D721Med (cell line): ENCODE measurements at places on chromosomes 11 and 22.

DNA sequence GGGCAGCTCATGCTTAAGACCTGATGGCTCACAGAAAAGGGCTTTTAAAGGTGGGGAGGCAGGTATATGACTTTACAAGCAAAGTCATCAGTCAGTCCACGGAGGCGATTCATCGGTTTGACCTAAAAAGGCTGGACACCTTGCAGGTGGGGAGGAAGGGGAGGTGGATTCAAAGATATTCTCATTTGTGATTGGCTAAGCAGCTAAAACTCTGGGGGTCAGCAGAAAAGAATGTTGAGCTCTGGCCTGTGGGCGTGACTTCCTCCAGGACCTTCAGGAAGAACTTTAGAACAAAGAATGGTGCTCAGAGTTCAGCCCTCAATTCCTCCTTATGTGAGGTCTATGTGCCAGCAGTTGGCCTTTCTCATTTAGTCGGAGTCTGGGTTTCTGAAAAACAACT is 78.3 kb upstream of the LMO1 start:
- DNase-seq: no peak

DNA sequence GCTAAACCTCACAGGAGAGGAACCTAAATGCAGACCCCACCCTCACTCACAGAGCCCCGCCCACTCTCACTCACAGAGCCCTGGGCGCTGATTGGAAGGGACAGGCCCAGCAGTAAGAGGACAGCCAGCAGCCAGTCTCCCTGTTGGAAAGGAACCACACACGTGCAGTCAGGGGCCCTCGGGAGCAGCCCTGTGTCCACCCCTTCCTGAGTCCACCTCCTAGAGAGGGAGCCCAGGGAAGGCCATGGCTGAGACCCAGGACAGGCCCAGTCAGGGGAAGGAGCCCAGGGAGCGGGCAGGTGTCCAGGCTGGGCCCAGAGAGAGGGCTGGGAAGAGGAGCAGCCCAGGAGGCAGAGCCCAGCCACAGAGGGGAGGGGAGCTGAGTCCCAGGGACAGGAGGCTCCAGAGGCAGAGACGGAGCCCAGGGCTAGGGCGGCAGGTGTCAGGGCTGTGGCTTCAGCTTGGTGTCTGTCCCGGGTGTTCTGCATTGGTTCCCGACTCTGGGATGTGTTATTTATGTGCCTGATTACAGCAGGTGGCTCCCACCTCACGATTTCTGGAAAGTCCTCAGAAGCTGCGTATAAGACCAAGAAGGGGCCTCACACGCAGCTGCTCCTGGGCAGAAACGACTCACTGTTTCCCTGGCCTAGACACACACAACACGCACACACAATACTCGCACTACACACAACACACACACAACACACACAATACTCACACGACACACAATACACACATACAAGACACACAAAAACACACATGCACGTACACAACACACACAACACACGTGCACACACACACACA is 9.0 kb upstream of the APOBEC3H start:
- no peak for DNase-seq

GRCh38 chr11:81174646-81175330 is 1558.9 kb downstream of the FAM181B start:
- no peak for DNase-seq

- no peak for DNase-seq
Observed at GRCh38 chr11:2466069-2466801, 21.4 kb downstream of the KCNQ1 start.

- no peak for DNase-seq
Observed at GRCh38 chr22:49487950-49488349, 339.7 kb downstream of the BRD1 start.

GRCh38 chr11:34926101-34926830 is 9.8 kb downstream of the PDHX start:
- DNase-seq: no peak

DNA sequence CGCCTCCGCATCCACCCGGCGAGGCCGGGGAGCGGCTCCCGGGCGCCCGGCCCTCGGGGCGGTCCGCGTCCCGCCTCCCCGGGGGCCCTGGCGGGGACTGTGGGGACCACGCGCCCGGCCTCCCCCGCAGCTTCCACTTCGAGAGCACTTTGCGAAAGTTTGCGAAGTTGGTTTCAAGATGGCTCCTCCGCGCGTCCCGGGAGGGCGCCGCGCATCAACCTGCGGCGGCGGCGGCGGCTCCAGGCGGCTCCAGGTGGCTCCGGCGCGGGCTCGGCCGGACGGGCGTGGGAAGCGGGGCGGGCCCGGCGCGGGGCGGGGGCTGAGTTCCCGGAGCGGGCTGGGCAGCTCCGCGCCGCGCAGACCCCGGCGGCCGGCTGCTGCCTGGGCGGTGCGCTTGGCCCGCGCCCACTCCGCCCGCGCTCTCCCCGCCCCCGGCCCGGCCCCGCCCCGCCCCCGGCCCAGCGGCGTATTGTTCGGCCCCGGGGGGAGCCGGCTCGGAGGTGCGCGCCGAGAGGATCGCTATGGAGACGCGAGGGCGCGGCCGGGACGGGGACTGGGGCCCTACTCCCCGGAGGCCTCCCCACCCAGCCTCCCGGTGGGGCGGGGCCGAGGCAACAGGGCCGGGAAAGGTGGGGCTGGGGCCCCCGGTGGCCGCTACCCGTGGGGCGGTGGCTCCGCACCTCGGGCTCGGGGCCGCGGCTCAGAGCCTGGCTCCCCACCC is at the start of gene CELSR1:
TSS of gene CELSR1 (minus strand) at position 396 of the 721 bp plus-strand sequence. CDS start 450 bp downstream, outside the sequence.
- no peak for DNase-seq

DNA sequence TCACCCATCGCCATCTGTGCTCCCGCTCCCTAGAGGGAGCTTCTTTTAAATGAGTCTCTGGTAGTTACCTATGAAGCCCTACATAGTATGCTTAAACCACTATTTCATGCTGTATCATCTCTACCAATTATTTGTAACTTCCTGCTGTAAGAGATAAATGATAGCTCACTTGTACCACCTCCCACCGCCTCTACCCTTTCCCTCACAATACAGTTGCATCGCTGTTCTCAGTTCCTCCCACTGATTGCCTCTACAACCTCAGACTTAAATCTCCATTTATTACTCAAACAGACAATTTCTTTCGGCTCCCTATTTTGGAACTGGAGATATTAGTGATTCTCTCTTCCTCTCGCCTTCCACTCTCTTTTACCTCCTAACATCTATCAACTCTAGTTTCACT is 222.9 kb upstream of the ZC3H12C start:
- DNase-seq: no peak

- no peak for DNase-seq
Observed at GRCh38 chr11:108635106-108635505, 29.8 kb upstream of the DDX10 start.

GRCh38 chr22:35379146-35379993 is 1.5 kb upstream of the HMOX1 start:
- no peak for DNase-seq

DNA sequence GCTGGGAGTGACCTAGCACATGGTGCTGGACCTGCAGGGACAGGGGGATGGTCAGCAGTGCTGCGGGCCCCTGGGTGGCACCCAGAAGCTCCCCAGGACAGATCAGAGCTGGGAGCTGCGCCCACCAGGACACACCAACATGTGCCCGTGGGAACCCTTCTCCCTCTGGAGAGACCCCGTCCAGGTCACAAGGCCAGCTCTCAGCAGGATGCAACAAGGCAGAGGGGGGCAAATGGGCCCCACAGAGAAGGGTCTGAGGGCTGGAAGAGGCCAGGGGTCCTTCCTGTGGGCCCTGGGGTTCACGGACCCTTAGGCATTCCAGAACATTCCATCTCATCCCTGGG is 6.2 kb downstream of the DUSP8 start:
- DNase-seq: no peak

DNA sequence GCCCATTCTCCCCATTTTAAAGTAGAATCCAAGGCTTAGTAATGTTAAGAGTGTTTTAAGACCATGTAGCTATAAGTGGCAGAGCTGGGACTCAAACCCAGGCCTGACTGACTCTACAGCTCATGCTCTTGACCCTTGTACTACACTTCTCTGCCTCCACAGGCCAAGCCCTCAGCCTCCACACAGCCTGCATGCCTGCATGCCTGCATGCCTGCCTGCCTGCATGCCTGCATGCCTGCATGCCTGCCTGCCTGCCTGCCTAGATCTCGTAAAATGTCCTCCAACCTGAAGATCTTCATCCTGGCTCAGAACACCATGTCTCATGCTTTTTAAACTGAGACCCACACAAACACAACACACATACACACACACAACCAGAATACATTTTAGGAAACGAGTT is 18.6 kb downstream of the TBC1D10A start:
- no peak for DNase-seq

DNA sequence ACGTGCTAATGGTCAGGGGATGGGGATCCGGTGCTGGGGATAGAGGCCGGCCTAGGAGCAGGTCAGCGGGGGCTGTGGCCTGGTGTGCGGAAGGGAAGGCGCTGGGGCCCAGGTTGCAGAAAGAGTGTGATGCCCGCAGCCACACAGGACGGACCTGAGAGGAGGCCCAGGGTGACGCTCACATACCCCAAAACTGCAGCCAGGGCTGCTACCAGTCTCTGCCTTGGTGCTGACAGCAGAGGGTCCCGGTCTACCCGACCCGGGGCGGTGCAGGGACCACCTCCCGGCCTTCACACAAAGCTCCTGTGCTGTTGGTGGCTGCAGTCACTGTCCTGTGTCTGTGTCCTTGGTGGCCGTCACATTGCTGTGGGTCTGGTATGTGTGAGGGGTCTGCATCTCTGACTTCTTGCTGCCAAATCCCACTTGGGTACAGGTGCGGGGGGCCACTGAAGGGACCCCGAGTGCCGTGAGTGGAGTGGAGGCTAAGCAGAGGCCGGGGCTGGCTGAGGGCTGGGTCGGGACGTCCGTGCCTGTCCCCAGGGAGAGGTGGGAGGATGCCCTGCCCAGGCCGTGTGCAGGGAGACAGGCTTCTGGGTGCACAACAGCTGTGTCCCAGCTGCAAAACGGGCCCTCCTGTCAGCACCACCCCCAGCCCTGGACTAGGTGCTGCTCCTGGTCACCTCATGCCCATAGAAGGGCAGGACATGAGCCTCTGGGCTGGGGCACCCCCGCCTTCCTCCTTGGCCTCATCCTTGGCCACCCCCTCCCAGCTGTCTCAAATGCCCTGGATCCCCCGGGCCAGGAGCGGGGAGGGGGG is 1.5 kb downstream of the LSP1 start:
- DNase-seq: no peak

- DNase-seq: no peak
Observed at GRCh38 chr11:77104727-77105126, 2.1 kb downstream of the OMP start.

DNA sequence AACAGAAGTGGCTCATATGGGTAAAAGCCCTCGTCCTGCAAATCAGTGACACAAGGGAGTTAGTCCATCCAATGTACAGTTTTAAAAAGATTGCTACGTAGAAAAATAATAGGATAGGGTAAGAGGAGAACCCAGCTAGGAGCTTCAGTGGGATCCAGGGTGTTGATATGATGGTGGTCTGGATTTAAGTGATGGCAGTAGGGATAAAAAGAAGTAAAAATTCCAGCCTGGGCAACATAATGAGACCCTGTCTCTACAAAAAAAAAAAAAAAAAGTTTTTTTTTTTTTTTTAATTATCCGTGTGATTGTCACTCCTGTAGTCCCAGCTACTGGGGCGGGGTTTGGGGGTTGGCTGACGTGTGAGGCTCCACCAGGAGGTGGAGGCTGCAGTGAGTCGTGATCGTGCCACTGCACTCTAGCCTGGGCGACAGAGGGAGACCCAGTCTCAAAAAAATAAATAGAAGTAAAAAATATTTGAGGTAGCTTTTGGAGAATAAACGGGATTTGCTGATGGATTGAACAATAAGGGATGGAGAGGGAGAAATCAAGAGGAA is 7.0 kb upstream of the L3MBTL2 start:
- no peak for DNase-seq

DNA sequence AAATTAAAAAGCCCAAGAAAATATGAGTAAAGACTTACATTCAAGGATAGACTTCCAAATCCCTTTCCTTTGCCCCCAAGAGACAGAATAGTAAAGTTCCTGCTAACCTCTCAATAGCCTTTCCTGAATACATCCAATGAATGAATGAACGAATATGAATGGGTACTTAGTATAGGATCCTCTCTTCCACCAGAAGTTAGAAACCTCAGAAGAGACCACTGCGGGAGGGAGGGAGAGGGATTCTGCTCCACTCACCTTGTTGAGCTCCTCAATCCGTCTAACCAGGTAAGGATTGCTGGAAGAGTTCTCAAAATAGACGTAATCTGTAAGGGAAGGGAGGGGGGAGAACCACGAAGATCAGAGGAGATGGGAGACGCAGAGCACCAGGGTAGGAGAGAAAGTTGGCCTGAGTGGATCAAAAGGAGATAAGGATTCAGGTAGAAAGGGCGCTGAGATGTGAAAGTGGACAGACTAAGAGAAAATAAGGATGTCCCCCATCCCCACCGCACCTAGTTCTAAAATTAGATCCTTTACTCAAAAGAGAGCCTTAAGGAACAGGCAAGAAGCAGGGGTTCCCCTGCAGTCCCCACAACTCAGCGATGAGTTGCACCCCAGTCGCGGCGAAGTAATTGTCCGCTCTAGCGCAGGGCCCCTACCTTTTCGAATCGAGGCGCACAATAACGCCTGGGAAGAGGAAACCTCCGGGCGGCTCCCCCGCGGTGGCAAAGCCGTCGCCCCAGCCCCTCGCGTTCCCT is 1.1 kb downstream of the MTA2 start:
- no peak for DNase-seq

DNA sequence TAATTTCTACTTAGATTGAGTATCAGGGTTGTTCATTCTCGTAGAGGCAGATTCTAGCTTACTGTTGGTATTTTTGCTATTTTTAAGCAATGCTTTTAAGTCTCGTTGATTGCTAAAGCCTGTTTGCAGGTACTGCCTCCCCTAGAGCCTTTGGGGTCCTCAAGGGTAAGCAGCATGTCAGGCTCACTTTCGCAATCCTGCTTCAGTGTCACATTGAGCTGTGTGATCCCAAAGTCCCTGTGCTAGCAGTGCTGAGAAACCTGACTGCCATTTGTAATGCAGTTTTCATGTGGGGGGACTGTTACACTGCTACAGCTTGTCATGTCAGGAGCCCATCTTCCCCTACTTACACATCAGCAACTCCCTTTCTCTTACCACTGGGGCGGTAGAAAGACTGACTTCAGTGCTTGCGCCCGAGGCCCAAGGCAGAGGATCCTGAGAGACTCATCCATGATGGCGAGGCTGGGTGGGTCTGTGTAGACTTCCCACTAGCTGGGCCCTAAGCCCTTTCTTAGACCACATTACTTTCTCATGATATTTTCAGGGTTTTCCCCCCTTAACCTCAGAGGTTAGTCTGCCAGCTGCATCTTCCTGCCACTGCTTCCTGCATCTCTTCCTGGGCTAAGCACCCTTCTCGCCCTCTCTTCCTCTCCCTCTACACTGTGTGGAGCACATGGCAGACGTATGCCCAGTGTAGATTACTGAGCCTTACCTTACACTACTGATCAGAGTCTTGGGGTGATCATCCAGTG is 40.8 kb upstream of the ST14 start:
- no peak for DNase-seq

DNA sequence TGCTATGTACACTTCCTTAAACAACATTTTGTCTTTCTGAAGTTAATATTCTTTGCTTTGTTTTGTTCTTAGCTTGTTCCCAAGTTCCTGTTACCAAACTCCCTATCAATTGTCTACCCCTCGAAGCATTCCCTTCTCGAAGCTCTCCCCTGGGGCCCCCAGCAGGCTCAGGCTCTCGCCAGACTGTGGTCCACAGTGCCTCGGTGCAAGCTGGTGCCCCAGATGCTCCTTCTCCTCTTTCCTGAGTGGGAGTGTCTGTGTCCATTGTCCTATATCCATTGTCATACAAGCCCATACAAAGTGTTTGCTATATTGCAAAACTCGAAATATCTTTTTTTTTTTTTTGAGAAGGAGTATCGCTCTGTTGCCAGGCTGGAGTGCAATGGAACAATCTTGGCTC is 51.7 kb upstream of the RTL6 start:
- DNase-seq: no peak
